ENCODE measurements at places on chromosomes 11 and 22.
A peak's percentile ranks its signal among the peaks of the same experiment; 100 is the strongest.

DNA sequence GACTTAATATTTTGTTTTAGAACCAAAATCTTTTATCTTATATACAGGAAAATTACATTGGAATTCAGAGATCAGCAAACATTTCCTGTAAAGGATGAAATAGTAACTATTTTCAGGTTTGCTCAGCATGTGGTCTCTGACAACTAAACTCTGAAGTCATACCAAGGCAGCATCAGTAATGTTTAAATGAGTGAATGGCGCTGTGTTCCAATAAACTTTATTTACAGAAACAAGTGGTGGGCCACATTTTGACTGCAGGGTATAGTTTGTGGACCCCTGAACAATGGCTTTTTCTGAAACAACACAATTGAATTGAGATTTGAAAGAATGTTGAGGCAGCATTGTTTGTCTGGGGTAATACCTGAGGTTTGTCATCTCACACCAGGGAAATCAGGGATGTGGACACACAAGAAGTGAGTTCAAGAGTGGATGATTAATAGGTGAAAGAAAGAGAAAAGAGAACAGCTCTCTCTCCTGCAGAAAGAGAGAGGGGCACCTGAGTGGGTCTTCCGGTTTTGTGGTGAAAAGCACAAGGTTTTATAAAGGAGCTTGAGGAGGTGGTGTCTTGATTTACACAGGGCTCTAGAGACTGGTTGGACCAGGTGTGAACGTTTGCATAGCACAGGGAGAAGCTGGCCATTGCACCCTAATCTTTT lies 113.5 kb upstream of the VPREB1 start:
- DNase-seq, result no peak

DNA sequence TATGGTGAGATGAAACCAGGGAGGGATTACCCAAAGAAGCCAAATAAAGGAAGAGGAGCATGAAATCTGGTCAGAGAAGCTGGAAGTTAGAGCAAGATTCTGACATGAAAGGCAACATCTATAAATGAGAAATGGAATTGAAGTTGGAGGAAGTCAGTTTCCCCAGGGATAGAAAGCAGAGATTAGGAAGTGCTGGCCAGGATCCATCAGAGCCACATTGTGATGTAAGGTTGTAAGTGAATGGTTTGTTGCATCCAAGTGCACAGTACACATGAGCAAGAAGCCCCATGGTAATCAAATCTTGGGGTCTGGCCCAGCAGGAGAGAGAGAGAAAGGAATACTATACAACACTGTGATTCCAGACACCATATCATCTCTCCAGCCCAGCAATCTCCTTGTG lies 6.6 kb upstream of the NLRP10 start:
- DNase-seq, result no peak

- no peak for DNase-seq
Measured at GRCh38 chr11:119316016-119316728, 758 bp downstream of the MCAM start.

DNA sequence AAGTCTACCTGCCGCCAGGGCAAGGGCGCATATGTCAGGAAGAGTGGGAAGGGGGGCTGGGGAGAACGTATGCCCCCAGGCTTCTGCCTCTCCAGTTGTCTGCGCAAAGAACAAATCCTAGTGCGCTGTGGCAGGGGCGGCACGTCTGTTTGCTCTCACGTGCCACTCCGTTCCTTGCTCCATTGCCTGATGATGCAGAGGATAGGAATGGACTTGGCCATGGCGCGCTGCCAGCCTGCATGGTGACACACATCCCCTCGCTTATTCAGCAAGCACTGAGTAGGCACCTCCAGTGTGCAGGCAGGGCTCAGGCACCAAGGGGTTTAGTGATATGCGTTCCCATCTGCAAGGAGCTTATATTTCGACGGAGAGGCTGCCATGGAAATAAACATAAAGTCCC lies 45.4 kb upstream of the SLC22A12 start:
- peak; percentile 86 for DNase-seq
